ENCODE measurements at places on chromosomes 7 and 10.

- no peak for DNase-seq
Measured at GRCh38 chr10:65793738-65794425, 1132.0 kb upstream of the LRRTM3 start.

DNA sequence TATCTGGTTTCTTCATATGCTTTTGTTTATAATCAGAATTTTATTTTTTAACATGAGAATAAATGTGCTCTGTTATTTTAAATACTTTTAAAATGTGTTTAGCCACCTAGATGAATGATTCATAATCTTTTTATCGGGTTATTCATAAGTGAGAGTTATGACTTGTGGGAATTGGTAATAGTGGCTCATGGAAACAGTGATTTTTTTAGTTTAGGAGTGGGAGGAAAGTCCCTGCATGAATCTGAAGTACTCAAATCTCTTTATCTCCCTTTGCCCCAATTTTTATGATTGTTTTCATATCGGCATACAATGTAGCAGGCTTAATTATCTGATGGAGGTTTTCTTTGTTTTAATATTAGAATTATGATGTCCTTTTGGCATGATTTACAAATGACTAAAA lies 42.9 kb downstream of the TAX1BP1 start:
- DNase-seq = no peak

GRCh38 chr7:132148876-132149275 lies 427.4 kb downstream of the PLXNA4 start:
- DNase-seq = no peak

- DNase-seq = peak; percentile 66
Measured at GRCh38 chr7:94509264-94509886, at the start of gene CASD1. Gene CASD1, plus strand, starts transcription at chr7:94509809. Its CDS starts 276 bp downstream, at chr7:94510085.

- no peak for DNase-seq
Measured at GRCh38 chr10:11145495-11145855, 127.8 kb downstream of the CELF2 start.

GRCh38 chr10:84205049-84205852 lies 10.9 kb downstream of the CDHR1 start:
- peak; percentile 62 for DNase-seq

GRCh38 chr10:60414111-60414510 lies 24.4 kb upstream of the ANK3 start:
- no peak for DNase-seq

GRCh38 chr10:114998993-114999392 lies 61.0 kb downstream of the TRUB1 start:
- no peak for DNase-seq

DNA sequence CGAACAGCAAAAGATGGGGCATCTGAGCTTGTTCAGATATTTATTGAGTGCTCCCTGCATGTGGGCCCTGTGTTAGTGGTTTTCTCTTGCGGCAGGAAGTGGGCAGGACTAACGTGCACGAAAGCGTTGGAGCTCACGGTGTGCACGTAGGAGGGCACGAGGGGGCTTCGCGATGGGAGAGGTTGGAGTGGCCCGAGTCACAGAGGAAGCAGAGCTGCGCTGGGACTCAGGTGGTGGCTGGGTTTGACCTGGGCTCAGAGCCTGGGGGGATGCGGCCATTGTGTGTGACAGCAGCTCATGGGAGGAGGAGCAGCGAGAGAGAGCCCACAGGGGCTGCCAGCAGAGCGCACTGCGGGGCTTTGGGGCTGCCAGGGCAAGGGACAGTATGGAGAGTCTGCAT lies 7.7 kb downstream of the ZSCAN25 start:
- no peak for DNase-seq

DNA sequence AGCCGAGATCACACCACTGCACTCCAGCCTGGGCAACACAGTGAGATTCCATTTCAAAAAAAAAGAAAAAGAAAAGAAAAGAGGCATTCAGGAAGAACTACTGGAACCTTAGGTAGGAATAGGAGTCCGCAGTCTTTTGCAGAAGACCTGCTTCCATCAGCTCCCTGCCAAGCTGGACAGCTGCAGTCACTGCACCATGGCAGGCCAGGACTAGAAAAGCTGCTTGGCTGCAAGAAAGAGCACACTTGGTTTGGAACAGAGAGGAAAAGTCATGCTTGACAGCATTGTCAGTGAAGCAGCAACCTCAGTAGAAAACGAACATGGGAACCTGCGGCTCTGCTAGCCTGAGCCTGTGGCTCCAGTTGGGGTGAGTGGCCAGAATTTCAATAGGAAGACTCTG lies 104.3 kb downstream of the MARCHF5 start:
- DNase-seq = no peak

GRCh38 chr7:36777855-36778254 lies 53.6 kb upstream of the AOAH start:
- no peak for DNase-seq

DNA sequence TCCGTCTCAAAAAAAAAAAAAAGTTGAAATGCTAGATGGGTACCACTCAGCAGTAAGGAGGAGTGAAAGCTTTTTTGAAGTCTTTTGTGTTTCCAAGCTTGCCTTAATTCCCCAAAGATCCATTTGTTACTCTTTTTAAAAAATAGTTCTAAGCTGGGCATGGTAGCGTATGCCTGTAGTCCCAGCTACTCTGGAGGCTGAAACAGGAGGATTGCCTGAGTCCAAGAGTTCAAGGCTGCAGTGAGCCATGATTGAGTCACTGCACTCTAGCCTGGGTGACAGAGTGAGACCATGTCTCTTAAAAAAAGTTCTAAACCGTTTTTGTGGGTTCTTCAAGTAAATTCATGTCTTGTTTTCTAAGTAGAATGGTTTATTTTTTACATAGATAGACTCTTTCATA lies 5.3 kb downstream of the TBC1D12 start:
- no peak for DNase-seq

DNA sequence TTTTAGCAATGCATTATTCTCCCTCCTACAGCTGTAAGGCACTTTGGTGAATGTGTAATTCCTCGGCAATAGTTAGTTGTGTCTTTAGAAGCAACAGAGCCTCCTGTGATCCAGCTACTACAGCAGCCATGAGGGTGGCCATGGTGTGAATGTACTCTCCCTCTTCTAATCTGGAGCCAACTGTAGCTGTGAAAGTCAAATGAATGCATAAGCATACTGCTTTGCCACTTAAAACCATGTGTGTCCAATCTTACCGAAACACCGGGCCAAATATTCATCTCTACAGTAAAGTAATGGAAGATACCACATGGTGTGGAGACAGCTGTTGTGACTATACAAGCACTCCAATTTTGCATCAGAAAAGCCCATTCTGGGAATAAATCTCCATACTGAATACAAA lies 195.0 kb downstream of the DNAJC1 start:
- no peak for DNase-seq

DNA sequence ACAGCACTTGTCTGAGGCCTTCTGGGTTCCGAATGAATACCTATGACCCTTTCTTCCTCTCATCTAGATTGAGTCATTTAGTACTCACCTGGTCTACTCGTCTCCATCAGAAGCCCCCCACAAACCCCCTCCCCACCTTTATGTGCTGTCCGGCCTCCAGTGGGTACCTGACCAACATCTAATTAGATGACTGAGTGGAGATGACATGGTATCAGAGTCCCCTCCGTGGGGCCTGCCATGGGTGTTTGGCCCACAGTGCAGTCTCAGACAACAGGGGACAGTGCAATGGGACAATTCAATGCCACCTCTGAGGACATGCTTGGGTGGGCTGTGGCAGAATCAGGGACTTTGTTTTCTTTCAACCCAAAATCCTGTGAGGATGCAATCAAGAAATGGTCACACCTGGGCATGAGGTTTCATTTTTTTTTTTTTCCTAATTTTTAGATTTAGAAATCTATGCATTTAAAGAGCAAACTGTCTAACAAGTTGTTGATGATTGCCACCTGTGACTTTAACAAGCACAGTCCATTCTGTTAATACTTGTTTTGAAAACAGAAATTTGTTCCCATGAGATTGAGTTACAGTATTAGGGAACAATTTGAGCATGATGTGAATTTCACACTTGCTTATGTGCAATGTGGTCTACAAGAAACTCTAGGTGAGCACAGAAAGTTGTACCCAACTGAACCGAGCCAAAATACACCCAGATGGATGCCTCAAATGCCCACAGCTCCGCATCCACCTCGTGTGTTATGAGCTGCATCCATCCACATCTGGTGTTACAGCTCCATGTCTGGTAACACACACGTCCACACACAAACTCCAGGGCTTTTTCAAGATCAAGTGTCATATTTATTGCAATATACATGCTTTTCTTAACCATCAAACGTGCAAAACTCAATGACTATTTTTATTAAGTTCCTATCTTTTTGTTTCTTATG lies 27.5 kb downstream of the GPRIN2 start:
- DNase-seq = no peak

- DNase-seq = peak; percentile 56
Measured at GRCh38 chr10:68406111-68406814, 814 bp downstream of the RUFY2 start.

DNA sequence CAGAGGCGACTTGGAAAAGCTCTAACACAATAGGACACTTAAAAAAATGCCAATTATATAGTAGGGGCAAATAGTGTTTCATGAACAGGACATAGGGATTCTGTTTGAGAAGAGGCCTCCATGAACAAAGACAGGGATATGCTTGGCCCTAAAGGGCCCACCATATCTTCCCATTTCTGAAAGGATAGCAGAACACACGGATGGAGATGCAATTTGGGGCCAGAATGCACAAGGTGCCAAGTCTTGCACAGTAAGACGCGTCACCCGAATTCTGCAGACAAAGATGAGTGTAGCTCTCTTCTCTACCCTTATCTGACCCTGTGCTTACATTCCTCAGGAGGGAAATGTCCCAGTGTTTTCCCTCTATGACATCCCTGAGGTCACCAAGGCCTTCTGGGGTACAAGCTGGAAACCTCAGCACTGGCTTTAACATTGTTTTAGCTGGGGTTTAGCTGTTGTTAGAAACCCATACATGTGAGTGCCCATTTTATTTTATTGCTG lies 12.8 kb downstream of the PRKCQ start:
- no peak for DNase-seq

DNA sequence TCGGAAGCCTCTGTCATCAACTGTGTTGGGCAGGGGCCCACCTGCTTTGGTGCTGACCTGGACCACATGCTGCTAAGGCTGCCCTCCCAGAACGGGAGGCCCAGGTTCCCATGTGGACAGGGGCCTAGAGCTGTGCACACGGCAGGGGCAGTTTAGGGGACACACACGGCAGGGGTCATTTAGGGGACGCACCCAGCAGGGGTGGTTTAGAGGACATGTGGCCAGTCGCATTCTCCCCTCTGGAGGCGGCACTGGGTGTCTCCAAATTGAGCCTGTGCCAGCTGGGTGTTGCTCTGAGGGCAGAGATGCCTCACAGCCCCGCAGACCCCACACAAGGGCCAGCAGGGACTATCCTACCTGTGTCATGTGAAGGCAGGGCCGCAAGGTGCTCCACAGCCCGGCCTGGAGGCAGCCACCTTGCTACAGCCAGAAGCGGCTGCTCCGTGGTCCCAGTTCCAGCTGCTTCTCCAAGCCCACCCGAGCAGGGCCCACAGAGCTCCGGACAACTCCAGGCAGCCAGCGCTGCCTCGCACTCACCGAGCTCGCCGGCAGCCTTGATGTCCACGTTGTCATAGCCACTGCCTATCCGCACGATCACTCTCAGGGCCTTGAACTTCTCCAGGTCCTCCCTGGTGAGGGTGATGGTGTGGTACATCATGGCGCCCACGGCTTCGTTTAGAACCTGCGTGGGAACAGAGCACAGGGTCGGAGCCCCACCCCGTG lies 60.7 kb downstream of the ZRANB1 start:
- no peak for DNase-seq

- DNase-seq = no peak
Measured at GRCh38 chr7:26618449-26618848, 245.9 kb downstream of the SKAP2 start.

GRCh38 chr7:74482629-74483401 lies 29.1 kb downstream of the GTF2IRD1 start:
- no peak for DNase-seq

DNA sequence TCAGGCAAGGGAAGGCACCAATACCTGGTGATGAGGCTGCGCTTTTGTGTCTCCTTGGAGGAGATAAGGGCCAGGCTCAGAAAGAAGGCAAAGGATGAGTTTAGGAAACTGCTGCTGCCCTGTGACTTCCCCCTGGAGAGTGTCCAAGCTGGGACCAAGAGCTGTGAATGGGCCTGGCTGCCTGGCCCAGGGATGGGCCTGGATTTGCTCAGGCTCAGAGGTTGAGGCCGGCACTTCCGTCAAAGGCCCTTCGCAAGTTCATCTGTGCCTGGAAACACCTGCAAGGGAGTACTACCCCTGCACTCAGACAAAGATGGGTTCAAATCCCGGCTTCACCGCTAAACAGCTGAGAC lies 50.5 kb upstream of the NANOS1 start:
- DNase-seq = peak; percentile 13

DNA sequence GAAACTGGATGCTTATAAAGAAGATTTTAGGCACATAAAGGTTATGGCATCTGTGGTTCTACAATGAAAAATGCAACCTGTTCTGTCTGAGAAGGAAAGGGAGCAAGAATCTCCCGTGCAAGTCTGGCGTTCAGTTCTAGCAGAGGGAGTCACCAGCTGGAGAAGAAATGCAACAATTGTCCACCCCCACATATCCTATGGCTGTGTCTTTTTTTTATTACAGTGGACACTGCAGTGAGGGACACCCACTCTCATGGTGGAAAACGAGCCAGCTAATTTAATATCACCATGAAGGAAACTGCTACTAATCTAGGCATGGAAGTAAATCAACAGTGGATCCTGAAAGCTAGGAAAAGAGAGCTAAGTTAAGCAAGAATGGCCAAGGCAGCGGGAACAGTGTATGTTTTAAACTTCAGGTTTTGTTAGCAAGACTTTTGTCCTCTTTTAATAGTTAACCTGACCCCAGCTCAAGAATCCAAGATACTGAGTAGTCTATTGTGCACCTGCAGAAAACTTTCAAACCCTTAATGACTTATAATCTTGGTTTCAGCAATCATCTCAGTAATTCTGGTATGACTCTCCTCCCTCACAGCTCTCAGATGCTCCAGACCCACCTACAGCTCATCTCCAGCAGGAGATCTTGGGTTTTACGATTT lies 149.3 kb downstream of the FGFR2 start:
- no peak for DNase-seq

DNA sequence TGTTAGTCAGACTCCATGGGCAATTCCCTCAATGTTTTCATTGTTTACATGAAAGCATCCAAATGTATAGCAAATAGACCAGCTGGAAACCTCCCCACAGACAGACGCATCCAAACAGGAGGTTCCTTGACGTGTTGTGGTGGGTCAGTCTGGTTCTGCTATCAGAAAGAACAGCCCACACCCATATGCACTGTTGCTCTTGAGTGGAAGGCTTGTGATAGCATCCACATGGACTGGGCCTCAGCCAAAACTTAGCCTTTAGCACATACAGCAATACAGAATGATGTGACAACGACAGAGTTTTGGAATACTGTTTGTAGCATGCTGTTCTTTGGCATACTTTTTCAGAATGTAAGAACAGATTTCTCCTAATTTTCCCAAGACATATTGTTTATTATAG lies 299.2 kb upstream of the ETV1 start:
- DNase-seq = no peak

DNA sequence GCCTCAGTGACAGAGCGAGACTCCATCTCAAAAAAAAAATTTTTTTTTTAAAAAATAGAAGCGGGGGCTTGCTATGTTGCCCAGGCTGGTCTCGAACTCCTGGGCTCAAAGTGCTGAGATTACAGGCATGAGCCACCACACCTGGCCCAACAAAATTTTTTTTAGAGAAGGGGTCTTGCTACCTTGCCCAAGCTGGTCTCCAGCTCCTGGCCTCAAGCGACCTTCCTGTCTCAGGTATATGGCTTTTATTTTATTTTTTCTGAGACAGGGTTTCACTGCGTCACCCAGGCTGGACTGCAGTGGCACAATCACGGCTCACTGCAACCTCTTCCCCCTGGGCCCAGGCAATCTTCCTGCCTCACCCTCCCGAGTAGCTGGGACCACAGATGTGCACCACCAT lies 1.6 kb upstream of the ABHD11 start:
- no peak for DNase-seq
